ENCODE measurements at places on chromosomes 6 and 20. TPM values are rescaled to one million over a fixed set of nuclear protein-coding genes. Genes with fewer than 3 reads are reported as not detected.

GRCh38 chr6:31068669-31069340 is 43.6 kb downstream of the C6orf15 start:
- peaks cover 9% of the 10 kb centered on the region for H3K4me1 ChIP-seq
- peak; percentile 76 for DNase-seq
- H3K4me3 ChIP-seq, result no peak overlapping the region
- no peaks in the 10 kb centered on the region for H3K36me3 ChIP-seq
- H3K27ac ChIP-seq, result no peak overlapping the region
- peaks cover 2% of the 10 kb centered on the region for H3K27me3 ChIP-seq

DNA sequence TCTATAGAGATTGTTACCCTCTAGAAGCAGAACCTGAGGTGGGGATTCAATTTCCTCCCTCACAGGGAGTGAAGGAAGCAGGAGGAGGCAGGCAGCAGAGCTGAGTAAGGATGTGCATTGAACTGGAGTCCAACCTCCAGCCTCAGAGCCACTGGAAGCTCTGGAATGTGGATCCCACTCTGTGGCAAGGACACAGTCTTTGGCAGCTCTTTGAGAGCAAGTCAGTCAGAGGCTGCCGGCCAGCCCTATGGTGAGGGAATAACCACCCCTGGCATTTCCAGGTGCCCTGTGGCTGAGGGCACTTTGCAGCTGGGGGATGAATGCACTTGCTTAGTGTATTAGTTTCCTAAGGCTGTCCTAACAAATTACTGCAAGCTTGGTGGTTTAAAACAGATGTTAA is 37.2 kb downstream of the EBF4 start:
- peaks cover 14% of the 10 kb centered on the region for H3K36me3 ChIP-seq
- H3K4me3 ChIP-seq, result no peak overlapping the region
- no peak overlapping the region for H3K27ac ChIP-seq
- DNase-seq, result no peak

- H3K4me1 ChIP-seq, result no peaks in the 10 kb centered on the region
- no peak for DNase-seq
- no peak overlapping the region for H3K4me3 ChIP-seq
- no peaks in the 10 kb centered on the region for H3K27me3 ChIP-seq
Measured at GRCh38 chr6:141510803-141511202, 621.9 kb upstream of the GJE1 start.

GRCh38 chr6:31597006-31597405 is 4.2 kb upstream of the NCR3 start:
- no peak overlapping the region for H3K27ac ChIP-seq
- H3K4me1 ChIP-seq, result peaks cover 4% of the 10 kb centered on the region
- H3K36me3 ChIP-seq, result no peaks in the 10 kb centered on the region
- H3K27me3 ChIP-seq, result no peaks in the 10 kb centered on the region
- H3K4me3 ChIP-seq, result no peak overlapping the region

- peaks cover 2% of the 10 kb centered on the region for H3K27me3 ChIP-seq
- no peaks in the 10 kb centered on the region for H3K4me1 ChIP-seq
- DNase-seq, result no peak
- no peak overlapping the region for H3K4me3 ChIP-seq
- H3K27ac ChIP-seq, result no peak overlapping the region
- H3K36me3 ChIP-seq, result no peaks in the 10 kb centered on the region
Measured at GRCh38 chr20:53023732-53024520, 51.8 kb downstream of the TSHZ2 start.

- H3K4me1 ChIP-seq, result peaks cover 3% of the 10 kb centered on the region
- H3K4me3 ChIP-seq, result no peak overlapping the region
- no peak overlapping the region for H3K27ac ChIP-seq
- no peaks in the 10 kb centered on the region for H3K27me3 ChIP-seq
Measured at GRCh38 chr6:139508576-139508975, 134.1 kb upstream of the CITED2 start.

DNA sequence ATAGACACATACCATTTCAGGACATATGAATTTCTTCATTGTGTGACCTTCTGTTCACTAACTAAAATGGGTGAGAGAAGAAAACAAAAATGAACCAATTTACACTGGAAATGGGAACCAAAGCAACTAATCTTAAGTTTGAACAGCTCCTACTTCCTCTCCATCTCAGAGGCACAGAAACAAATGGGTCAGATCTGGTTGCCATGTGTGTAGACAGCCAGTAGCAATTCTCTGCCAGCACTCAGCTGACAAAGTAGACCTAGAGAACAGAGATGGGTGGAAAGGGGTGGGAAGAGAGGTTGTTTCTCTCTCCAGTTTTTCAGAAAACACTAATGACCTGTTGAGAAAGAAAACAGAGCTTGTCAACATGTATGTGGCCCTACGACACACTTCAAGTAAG is 14.3 kb upstream of the POPDC3 start:
- no peaks in the 10 kb centered on the region for H3K27me3 ChIP-seq

GRCh38 chr20:33105316-33105924 is 26.0 kb downstream of the BPIFB4 start:
- H3K27me3 ChIP-seq, result no peaks in the 10 kb centered on the region
- H3K4me1 ChIP-seq, result no peaks in the 10 kb centered on the region
- no peak overlapping the region for H3K27ac ChIP-seq
- H3K36me3 ChIP-seq, result no peaks in the 10 kb centered on the region
- H3K4me3 ChIP-seq, result no peak overlapping the region
- no peak for DNase-seq

- no peak overlapping the region for H3K27ac ChIP-seq
- H3K4me3 ChIP-seq, result no peak overlapping the region
- peaks cover 2% of the 10 kb centered on the region for H3K4me1 ChIP-seq
- no peaks in the 10 kb centered on the region for H3K36me3 ChIP-seq
- peaks cover 3% of the 10 kb centered on the region for H3K27me3 ChIP-seq
Measured at GRCh38 chr6:53696341-53696740, 30.8 kb upstream of the KLHL31 start.

DNA sequence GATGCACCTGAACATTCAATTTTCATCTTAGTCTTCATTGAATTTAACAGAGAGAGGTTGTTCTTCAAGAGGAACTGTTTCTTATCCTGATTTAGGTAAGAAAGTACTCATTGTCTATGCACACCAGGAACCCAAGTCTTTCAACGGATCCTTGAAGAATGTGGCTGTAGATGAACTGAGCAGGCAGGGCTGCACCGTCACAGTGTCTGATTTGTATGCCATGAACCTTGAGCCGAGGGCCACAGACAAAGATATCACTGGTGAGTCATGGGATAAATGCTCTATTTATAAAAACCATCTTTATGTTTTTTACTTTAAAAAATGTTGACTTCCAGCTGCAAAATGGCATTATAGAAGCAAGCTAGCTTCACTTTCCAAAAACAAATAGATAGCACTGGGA is 10.2 kb downstream of the NQO2 start:
- peaks cover 7% of the 10 kb centered on the region for H3K4me1 ChIP-seq
- no peak overlapping the region for H3K4me3 ChIP-seq
- H3K36me3 ChIP-seq, result peaks cover 44% of the 10 kb centered on the region
- no peak overlapping the region for H3K27ac ChIP-seq

DNA sequence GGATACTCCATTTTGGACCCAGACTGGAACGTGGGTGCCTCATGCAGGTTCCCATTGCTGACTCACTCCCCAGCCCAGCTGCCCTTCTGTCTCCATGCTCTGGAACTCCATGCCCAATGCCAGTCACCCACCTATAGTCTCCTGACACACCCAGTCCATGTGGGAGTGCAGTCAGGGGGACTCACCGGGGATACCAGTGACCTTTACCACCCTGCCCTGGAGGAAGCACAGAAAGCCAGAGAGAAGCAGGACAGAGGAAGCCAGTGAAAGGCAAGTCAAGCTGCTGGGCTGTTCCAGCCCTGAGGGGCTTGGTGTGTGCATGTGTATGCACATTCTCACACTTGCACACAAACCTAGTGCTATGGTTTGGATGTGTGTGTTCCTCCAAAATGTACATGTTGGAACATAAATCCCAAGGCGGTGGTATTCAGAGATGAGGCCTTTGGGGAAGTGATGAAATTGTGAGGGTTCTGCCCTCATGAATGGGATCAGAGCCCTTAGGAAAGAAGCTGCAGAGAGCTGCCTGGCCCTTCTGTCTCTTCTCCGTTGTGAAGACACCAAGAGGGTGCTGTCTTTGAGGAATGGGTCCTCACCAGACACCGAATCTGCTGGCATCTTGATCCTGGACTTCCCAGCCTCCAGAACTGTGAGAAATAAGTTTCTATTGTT is 121.4 kb upstream of the MAFB start:
- H3K4me1 ChIP-seq, result peaks cover 27% of the 10 kb centered on the region
- H3K27me3 ChIP-seq, result peaks cover 8% of the 10 kb centered on the region

- H3K4me1 ChIP-seq, result peaks cover 4% of the 10 kb centered on the region
- no peak for DNase-seq
- no peak overlapping the region for H3K4me3 ChIP-seq
- peaks cover 7% of the 10 kb centered on the region for H3K36me3 ChIP-seq
Measured at GRCh38 chr20:38104285-38104684, 60.8 kb downstream of the TGM2 start.

DNA sequence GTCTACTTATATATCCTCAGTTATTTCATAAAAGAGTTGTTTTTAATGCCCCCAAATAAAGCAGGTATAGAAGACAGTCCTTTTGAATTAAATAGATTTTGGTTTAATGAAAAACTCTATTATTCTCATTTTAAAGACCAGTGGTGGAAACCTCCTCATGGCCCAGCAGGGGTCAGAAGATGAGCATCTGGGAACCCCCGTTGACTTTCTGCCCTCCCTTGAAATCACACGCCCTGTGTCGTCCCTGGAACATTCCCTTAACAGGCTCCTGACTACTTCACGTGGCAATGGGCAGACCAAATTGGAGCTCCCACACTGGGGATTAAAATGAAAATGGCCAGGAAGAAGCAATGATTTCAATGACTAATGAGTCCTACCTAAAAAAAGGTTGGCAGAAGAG is 220.9 kb downstream of the KIF16B start:
- no peak for DNase-seq
- no peak overlapping the region for H3K4me3 ChIP-seq
- peaks cover 3% of the 10 kb centered on the region for H3K27me3 ChIP-seq
- peaks cover 10% of the 10 kb centered on the region for H3K4me1 ChIP-seq
- no peaks in the 10 kb centered on the region for H3K36me3 ChIP-seq

DNA sequence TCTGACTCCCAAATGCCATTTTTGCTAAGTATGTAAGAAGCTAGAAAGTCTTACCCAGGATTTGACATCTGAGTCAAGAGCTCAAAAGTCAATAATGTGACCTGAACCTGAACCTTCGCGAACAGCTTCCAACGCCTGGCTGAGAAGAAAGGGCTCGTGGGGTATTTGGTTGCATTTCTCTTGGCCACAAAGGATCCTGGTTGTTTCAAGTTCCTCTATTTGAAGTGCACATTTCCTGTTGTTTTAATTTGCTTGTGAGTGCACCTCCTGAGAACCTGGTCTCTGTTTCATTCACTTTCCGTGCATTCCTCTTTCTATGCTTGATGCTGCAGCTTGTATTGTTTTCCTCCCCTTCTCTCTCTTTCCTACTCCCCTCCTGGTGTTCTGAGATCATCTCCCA is 212.5 kb downstream of the FOXA2 start:
- H3K27me3 ChIP-seq, result no peaks in the 10 kb centered on the region
- no peak overlapping the region for H3K27ac ChIP-seq
- H3K4me1 ChIP-seq, result no peaks in the 10 kb centered on the region

- peaks cover 7% of the 10 kb centered on the region for H3K4me1 ChIP-seq
- no peak overlapping the region for H3K4me3 ChIP-seq
- no peak for DNase-seq
- peaks cover 4% of the 10 kb centered on the region for H3K36me3 ChIP-seq
- no peak overlapping the region for H3K27ac ChIP-seq
- no peaks in the 10 kb centered on the region for H3K27me3 ChIP-seq
Measured at GRCh38 chr6:150978624-150979023, 113.1 kb downstream of the MTHFD1L start.

DNA sequence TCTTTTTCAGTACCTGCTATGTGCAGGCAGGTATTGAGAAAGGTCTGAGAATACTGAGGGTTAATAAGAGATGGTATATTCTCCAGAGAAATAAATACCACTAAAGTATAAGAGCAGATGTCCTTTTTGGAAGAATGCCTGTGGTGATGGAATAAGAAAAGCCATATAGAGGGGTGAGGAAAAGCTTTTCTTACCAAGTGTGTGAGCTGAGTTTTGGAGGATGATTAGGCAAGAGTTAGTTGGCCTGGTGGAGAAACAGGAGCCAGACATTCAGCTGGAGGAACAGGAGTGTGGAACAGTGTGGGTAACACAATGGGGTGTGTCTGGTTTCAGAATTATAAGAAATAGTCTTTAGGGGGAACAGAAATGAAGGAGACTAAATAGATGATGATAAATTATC is 19.9 kb downstream of the ZNF451 start:
- no peaks in the 10 kb centered on the region for H3K27me3 ChIP-seq
- H3K36me3 ChIP-seq, result no peaks in the 10 kb centered on the region
- H3K4me3 ChIP-seq, result no peak overlapping the region
- no peak overlapping the region for H3K27ac ChIP-seq

DNA sequence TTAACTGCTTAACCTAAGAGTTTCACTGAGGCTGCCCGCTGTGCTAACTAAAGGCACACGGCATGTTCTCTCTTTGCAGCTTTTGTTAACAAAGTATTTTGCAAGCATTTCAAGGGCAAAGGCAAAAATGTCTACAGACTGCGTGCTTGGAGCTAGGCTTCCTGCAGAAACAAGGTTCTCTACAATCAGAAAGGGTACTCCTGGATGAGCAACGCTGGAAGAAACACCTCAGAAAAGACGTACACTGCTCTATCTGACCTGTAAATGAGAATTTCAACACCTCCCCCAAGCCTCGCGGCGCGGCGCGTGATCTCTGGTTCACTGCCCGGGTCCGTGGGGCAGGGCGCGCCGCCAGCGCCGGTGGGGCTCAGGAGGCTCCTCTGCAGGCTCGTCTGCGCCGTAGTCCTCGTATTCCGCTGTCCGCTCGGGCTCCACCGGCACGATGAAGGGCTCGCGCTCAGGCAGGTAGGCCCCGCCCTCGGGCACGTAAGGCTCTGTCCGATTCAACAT is 120.9 kb downstream of the COL12A1 start:
- H3K27me3 ChIP-seq, result no peaks in the 10 kb centered on the region
- no peak overlapping the region for H3K27ac ChIP-seq
- H3K4me3 ChIP-seq, result peak overlapping the region; percentile 86
- H3K36me3 ChIP-seq, result no peaks in the 10 kb centered on the region
- peak; percentile 57 for DNase-seq

PKHD1 gene
- total RNA-seq, result 0.02 TPM

FAM217A gene
- total RNA-seq, result not detected

SOX18 gene
- 0.66 TPM for total RNA-seq

OR2B6 gene
- total RNA-seq, result not detected

TRIM15 gene
- total RNA-seq, result not detected

DLK2 gene
- total RNA-seq, result 2.2 TPM

GPLD1 gene
- 2.0 TPM for total RNA-seq

SLC35D3 gene
- not detected for total RNA-seq

TRAM2 gene
- total RNA-seq, result 16.2 TPM

TAGAP gene
- not detected for total RNA-seq

ADAT2 gene
- total RNA-seq, result 5.6 TPM

EYS gene
- 13.2 TPM for total RNA-seq

Measured in glutamatergic neuron (in vitro differentiated cells).